ENCODE measurements at places on chromosomes 16 and 17.

- DNase-seq: no peak
These were observed 25.0 kb upstream of the NGFR start for GRCh38 chr17:49469831-49470810.

GRCh38 chr17:9363440-9364350, 211.9 kb downstream of the STX8 start:
- DNase-seq: no peak

DNA sequence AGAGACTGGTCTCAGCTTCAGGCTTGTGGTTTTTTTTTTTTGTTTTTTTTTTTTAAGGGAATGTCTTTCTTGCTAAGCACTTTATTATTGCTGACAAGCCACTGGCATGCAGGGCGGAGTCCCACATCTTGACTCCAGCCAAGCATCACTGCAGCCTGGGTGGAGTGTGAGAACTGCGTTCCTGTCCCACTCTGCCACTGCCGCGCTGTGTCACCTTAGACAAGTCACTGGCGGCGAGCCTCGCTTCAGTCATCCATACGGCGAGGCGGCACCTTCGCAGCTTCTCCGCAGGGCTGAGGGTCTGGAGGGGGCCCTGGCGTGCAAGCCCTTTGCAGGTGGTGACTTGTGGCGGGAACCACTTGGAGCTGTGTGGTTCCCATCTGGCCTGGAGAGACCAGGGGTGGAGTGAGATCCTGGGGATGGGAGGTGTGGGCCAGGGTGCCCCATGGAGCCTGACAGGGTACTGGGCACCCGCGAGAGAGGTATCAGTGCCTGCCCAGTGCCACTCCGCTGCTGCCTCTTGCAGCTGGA, 99.1 kb upstream of the CIBAR2 start:
- peak; percentile 45 for DNase-seq

GRCh38 chr16:57871456-57871855, 69.2 kb upstream of the KIFC3 start:
- no peak for DNase-seq

- no peak for DNase-seq
These were observed 44.7 kb downstream of the IRF8 start for GRCh38 chr16:85943711-85944110.

DNA sequence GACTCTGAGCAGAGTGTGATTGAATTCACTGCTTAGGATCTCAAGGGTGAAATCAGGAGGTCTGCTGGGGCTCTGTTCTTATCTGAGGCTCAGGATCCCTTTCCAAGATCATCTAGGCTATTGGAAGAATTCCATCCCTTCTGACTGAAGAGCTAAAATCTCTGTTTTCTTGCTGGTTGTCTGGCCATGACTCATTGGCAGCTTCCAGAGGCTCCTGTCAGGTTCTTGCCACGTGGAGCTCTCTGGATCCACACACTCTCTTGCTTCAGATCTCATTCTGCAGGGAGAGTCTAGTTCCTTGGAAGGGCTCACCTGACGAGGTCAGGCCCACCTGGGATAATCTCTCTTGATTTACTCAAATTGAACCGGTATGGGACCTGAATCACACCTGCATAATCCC, 930.7 kb downstream of the CDH8 start:
- no peak for DNase-seq

DNA sequence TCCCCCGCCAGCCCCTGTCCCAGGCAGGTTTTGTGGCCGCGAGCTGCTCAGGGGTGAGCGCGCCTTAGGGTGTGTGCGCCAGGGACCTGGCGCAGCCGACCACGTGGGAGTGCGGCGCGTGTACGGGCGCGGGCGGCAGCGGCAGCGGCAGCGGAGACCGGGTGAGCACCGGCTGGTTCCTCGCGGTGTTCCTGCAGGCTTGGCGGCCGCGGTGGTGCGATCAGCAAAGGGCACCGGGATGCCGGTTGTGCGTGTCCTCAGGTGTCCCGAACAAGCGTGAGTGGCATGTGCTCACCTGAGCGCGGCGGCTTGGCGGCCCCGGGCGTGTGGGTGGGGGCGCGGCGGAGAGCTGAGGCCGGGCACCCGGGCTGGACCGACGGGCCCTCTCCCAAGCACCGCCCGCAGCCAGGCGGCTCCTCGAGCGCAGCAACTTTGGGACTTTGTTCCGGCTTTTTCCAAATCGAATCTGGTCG, 381 bp upstream of the HSD11B2 start:
- DNase-seq: no peak

DNA sequence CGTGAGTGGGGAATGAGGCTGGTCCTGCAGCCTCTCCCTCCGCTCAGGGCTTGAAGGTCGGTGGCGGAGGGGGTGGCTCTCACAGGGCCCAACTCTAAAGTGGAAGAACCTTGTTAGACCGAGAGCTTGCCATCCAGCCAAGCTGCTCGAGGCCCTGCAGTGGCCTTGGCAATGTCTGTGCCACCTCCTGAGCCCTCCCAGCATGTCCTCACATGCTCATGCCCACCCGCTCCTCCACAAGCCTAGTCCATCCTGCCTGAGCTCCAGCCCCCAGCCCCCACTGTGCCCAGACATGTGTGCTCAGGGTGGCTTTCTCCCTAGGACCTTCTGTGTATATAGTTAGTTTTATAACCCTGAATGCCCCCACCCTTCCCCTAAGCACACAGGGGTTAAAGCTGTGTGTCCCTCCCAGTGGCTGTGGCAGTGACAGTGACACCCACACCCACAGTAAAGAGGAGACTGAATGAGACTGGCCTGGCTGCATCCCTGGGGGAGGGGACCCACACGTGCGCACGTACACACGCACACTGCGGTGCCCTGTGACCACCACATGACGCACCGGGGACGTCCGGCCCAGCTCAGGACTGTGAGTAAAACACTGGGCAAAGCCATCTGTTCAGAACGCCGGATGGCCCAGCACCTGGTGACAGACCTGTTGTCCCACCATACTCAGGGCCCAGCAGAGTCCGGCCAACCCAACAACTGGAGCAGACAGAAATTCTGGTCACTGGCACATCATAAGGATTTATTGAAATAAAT, 15.6 kb downstream of the PDK2 start:
- DNase-seq: no peak

DNA sequence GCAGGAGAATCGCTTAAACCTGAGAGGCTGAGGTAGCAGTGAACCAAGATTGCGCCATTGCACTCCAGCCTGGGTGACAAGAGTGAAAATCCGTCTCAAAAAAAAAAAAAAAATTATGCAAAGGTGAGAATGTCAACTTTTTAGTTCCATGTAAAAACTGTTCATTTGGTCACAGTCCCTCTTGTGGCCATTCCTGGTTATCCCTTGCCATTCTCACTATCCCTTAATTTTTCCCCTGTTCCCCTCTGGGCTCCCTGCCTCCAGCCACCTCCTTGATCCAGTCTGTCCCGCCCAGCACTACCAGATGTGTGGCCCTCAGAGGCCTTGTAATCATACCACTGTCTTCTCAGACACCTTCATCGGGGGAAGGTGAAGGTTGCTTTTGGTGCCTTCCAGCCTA, 23.4 kb downstream of the DCAF7 start:
- no peak for DNase-seq

DNA sequence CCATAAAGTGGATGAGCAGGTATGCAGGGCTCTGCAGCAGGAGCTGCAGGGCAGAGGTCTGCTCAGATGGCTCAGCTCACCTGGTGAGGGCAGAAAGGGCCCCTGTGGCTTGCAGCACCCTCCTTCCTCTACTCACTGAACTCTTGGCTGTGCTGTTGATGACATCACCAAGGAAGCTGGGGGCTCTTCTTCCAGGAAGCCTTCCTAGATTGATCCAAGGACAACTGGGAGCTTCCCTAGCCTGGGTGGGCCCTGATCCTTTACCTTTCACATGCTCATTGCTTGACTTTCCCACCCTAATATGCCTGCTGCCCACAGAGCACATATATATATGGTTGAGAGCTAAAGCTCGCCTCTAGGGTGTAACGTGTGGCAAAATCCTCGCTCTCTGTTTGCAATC, 2.5 kb downstream of the KIF19 start:
- no peak for DNase-seq

DNA sequence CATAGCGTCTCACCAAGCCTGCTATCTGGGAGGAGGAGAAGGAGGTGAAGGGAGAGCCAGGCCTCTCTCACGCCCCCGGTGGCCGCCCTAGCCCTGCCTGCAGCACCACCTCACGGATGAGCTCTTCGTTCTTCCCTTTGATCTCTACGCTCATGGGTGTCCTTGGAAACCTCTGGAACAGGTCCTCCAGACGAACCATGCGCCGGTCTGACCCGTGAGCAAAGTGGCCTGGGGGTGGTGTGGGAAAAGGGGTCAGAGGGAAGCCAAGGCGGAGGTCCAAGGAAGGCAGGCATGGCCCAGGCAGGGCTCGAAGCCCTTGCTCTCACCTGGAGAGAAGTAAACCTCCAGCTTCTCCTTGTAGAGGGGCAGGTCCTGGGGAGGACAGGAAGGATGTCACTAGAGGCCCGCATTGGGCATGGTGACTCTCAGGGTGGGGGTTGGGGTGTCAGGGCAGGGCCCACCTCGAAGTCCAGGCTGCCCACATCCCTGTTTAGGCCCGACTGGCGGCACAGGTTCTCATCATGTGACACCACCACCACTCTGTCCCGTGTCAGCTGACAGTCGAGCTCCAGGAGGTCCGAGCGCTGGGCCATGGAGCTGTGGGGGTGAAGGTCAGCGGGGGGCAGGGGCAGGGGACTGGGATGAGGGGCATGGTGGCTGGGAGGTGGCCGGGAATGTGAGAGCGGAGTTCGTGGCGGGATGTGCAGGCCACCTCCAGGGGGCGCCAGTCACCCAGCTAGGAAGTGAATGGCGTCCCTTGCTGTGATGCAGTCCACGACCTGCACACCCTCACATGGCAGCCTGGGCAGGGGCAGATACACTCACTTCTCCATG, 923 bp downstream of the GDPD3 start:
- DNase-seq: peak; percentile 46

DNA sequence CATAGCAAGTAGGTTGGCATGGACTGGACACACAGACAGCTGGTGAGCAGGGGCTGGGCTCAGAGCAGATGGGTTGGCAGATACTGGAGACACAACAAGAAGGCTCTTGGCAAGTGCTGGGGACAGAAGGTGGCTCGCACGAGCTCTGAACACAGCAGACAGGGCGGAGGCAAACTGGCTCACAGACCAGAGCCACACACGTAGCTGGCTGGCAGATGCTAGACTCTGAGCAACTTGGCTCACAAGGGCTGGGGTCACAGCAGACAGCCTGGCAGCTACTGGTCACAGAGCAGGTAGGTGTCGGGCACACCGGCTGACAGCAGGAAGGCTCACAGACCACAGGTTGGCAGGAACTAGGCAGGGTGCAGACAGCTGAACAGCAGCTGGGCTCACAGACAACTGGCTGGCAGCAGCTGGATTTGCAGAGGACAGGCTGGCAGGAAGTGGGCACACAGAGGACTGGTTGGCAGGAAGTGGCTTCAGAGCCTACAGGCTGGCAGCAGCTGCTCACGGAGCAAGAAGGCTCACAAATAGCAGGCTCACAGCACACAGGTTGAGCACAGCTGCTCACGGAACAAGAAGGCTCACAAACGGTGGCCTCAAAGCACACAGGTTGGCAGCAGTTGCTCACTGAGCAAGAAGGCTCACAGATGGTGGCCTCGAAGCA, 725 bp downstream of the KRTAP16-1 start:
- DNase-seq: no peak

DNA sequence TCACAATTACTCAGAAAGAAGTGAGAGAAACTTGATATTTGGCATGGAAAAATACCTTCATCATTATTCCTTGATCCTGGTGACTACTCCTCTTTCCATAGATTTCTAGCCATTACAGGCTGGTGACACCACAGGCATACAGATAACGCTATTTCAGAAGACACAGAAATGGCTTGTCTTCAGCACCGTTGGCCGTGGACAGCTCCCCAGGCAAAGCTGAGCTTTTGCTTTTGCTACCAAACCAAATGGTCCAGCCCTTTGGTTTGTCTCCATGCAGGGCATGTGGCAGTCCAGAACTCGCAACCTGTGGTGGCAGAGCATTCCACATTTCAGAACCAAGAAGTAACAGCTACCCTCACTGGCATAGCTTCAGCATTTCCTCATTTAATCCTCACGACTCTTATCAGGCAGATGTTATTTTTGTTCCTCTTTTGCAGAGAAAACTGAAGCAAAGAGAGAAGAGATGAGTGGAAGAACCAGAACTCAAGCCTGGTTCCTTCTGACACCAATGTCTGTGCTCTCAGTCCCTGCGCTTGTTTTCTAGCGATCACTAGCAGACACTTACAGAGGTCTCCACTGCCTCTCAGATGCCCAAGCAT, 55.5 kb downstream of the HS3ST4 start:
- DNase-seq: no peak

GRCh38 chr17:50848711-50849110, 13.3 kb downstream of the WFIKKN2 start:
- no peak for DNase-seq

DNA sequence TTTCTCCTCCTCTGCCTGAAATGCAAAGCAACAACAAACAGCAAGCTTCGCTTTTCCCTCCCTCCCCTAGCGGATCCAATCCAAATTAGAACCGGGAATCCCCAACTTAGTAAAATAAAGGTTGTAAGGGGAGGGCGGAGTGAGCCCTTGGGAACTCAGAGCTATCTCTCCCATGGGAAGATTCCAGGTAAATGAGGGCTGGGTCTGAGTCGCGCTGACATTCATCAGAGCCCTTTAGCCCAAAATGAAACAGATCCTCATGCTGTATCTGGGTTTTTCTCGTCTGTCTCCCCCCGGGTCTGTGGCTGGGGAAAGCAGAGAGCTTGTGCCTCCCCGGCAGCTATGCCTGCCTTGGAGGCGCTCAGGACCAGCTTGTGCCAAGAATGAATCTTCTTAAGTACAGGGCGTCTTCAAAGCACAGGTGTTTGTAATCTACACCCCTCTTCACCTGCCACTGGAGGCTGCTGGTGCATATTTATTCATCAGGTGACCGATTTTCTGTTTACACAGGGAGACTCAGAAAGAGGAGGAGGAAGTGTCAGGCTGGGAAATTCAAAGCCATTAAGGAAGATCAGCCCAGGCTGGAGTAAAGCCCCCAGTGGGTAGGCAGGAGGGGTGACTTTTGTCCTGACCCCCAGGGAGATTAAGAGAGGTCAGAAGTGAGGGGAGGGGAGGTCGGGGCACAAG, 55.0 kb upstream of the GSE1 start:
- no peak for DNase-seq

DNA sequence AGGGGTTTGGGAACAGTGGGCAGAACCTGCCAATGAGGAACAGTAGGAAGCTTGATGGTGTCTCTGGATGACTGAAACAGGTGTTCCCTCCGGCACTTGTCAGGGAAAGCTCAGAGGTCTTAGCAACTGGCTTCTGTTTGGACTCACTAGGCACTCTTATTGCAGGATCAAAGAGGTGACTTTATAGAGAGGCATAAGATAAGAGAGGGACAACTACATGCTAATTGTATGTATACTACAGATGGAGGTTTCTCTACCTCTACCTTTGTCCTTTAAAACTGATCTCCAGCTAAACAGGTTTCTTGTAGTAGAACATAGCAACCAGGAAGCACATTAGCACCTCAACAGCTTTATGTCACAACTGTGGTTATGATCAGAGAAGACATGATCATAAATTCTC, 7.6 kb downstream of the CNTD1 start:
- no peak for DNase-seq

GRCh38 chr16:65600046-65600445, 478.2 kb upstream of the CDH11 start:
- no peak for DNase-seq

DNA sequence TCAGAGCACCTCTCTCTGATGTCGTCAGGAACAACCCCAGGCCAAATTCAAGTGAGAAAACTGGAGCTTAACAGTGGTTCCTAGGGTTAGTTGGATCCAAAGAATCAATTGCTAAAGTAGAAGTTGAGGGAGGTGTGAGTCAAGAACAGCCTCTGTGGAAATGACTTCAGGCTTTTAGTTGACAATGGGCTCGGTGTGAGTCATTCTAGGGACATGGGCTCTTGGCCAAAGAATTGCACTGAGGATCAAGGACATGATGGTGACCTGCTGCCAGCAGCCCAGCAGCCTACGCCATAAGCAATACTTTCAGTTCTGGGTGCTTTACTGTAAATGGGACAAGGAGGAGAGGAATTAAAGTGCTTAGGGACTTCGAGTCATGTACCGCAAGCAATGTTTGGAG, 32.1 kb upstream of the SMURF2 start:
- DNase-seq: no peak

All from ovary (tissue), 10 donors.